ENCODE measurements at places on chromosomes 7 and 10.

- DNase-seq = no peak
Measured at GRCh38 chr10:52020702-52021101, 293.4 kb upstream of the DKK1 start.

- DNase-seq = no peak
Measured at GRCh38 chr7:3304131-3304530, 3.1 kb downstream of the SDK1 start.

GRCh38 chr7:128877756-128878120 is 15.1 kb downstream of the ATP6V1F start:
- DNase-seq = no peak

GRCh38 chr10:128210215-128211063 is 84.2 kb upstream of the MKI67 start:
- DNase-seq = peak; percentile 55

DNA sequence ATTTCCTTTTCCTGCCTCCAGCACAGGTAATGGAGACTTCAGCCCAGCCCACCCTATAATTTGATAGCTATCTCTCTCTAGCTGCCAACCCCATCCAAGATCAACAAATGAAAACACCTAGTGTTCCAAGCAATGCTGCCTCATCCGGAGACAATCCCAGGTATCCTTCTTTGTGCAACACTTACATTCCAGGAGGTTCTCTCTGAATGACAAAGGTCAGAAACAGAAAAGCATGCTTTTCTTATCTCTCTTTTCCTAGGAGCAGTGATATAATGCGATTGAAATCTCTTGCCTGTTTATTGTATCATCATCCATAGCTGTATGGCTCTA is 699.3 kb downstream of the INHBA start:
- DNase-seq = no peak

DNA sequence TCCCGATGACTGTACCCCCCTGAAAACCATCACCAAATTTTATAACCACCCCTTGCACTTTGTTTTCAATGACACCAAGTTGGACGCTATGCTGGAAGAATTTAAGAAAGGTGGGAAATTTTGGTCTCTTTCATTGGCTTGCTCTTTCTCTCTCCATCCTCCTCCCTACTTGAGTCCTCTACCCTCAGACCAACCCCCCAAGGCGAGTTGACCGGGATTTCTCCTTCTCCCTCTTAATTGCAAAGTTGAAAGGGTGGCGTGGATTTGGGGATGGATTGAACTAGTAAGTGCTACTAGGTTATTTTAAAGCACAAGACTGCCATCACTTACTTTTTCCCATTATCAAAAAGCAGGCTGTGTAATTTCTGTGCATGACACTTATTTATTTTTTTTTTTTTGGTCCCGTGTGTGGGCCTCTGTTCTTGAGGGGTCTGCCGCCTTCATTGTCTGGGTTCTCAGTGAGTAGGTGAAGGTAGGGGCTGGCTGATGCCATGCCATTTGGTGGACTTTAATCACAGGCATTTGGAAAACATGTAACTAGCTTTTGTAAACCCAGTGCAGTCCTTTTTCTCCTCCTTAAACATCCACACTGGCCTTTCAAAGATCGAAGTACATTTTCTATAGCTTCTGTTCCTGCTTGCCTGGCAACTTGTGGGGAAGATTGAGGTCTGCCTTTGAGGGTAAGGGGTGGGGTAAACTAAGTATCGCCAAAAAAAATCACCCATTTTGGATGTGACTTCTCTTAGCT is 2.1 kb downstream of the CNNM2 start:
- no peak for DNase-seq

- no peak for DNase-seq
Measured at GRCh38 chr7:104971290-104972071, 42.5 kb upstream of the KMT2E start.

DNA sequence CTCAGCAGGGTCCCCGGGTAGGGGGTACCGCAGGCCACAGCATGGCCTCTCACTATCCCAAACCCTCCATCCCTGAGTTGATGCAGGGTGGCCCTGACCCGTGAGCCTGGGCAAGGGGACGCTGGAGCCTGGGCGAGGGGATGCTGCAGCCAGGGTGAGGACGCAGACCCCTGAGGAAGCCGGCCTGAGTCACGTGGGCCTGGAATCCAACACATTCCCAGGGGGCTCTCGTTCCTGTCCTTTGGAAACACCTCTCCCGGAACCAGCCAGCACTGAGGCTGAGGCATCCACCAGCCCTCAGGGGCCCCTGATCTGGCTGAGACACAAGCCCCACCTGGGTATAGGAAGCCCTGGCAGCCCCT is 61.5 kb upstream of the NKX6-2 start:
- DNase-seq = no peak

GRCh38 chr10:17009212-17009700 is 120.4 kb downstream of the CUBN start:
- no peak for DNase-seq

- DNase-seq = no peak
Measured at GRCh38 chr7:96562966-96563365, 146.7 kb downstream of the SEM1 start.

DNA sequence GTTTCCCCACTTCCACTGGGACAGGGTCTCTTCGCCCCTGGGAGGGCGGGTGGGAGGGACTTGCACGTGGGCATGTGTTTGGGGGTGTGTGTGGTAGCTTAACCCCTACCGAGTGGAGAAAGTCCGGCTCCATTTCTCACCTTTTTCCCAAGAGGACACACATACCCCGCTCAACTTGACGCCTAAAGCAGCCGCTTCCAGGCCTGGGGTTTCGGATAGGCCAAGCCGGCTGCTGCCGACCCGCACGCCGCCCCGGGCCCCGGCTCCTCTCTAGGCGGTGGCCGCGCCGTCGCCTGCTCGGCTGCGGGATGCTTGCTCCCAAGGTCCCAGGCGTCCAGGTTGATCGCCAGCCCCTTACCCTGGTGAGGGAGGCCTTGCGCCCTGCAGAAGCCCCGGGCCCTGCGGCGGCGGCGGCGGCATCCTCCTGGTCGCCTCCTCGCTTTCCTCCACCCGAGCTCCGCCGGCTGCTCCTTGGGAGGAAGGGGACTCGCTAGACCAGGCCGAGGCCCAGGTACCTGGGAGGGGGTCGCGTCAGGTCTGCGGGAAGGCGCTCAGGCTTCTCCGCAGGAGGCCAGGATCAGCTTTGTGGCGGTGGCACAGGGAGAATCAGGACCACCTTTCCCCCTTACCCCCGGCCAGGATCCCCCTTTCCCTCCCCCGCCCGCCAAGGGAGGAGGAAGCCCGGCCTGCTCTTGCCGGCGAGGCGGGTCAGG is 3.2 kb upstream of the GATA3 start:
- DNase-seq = no peak

DNA sequence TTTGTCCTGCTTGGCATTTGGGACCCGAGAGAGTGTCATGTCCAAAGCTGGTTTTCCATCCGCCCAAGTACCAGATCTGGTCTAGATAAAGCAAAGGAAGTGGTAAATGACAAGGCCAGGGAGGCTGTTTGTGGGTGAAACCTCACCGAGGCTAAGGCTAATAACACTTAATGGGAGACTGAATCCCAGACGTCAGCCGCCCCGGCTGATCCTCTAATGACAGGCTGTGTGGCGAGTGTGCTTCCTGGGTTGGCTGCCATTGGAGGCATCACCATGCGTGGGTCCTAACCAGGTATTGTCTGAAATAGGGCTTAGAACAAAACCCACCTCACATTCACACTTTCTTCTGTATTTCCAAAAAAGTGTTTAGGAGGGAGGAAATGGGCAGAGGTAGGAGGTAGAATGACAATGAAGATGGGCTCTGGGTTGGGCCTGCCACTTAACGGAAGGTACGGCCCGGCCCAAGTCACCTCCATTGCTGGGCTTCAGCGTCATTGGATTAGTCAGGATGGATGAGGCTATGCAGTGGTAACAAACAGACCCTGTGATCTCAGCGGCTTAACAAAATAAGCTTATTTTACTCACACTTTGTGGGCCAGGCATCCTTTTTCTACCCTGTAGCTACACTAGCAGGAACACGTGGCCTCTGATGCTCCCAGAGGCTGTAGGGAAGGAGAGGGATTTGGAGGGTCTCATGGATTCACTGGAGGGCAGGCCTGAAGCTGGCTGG is 59.7 kb downstream of the PROSER2 start:
- DNase-seq = no peak
